Stimulated activated CD8-positive, alpha-beta memory T cell treated with anti-CD3 and anti-CD28 coated beads, Interleukin-2, amount 100 ng/mL, for 48 hours (primary cell): ENCODE measurements at places on chromosomes 4 and X.
A peak's percentile ranks its signal among the peaks of the same experiment; 100 is the strongest.

- DNase-seq = no peak
These were observed 1.4 kb upstream of the STBD1 start for GRCh38 chr4:76305033-76305687.

- no peak for DNase-seq
These were observed 28.7 kb downstream of the TMEM31 start for GRCh38 chrX:103739421-103739820.

GRCh38 chrX:74449322-74449936 is 28.1 kb downstream of the SLC16A2 start:
- peak; percentile 20 for DNase-seq

DNA sequence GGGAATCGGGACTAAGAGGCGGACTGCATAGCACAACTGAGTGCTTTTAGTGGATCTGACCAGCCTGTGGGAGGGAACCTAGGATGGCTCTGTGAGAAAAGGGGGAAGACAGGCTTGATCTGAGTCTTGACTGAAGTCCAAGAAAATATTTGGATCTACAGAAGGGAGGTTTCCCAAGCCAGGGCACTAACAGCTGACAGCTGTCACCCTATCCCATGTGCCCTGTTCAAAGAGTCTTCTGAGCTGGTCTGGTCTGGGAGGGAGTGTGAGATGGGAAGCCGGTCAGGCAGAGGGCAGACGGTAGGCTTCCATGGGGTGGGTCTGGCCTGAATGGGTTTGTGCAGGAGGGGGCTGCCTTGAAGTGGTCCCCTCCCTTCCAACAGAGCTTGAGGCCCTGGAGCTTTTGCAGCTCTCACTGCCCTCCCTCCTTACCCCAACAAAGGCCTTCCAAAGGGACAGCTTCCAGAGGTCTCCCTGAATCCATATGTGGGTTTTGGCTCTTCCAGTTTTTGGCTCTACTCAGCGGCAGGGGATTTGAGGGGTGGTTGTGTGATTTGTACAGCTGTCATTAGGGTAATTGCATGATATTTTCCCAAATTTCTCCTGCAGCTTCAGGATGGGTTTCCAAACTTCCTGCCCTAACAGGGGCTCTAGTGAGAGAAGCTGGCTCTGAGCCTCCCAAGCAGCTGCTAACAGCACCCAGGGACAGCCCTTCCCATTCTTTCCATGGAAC is 643.7 kb downstream of the BCOR start:
- DNase-seq = no peak

DNA sequence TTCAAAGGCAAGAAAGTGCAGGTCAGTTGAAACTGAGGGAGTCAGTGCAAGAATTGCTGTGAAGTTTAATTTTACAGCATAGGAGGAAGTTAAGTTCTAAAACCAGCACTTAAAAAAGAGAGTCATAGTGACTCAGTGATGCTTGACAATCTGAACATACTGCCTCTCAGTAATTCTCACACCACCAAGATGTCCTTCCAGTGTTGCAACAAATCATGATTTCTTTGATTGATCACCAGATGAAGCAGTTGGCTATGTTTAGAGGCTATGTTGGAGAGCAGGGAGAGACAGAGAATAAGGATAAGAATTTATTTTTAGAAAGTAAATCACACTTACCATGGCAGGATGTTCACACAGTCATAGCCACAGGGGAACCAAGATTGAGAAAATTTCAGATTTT is 13.2 kb downstream of the TRIM2 start:
- DNase-seq = no peak

GRCh38 chrX:53072418-53073114 is 9.6 kb upstream of the TSPYL2 start:
- no peak for DNase-seq

- no peak for DNase-seq
These were observed 45.2 kb downstream of the ADH5 start for GRCh38 chr4:99043346-99043745.

- DNase-seq = no peak
These were observed 29.5 kb downstream of the PRPS2 start for GRCh38 chrX:12820737-12821136.

DNA sequence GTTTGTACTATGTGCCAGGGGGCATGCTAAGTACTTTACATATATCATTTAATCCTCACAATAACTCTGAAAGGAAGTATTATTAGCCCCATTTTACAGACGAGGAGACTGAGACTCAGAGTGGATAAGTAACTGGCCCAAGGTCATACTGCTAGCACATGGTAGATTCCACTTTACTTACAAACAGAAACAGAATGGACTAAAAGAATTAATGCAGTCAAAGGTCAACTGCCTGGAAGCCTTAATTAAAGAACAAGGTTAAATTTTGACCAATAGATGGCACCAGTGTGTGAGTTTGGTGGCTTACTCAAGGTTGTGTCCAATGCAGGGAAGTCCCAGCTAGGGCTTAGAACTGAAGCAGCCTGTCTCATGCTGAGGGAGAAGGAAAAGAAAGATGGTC is 4.7 kb downstream of the RIPPLY1 start:
- no peak for DNase-seq

DNA sequence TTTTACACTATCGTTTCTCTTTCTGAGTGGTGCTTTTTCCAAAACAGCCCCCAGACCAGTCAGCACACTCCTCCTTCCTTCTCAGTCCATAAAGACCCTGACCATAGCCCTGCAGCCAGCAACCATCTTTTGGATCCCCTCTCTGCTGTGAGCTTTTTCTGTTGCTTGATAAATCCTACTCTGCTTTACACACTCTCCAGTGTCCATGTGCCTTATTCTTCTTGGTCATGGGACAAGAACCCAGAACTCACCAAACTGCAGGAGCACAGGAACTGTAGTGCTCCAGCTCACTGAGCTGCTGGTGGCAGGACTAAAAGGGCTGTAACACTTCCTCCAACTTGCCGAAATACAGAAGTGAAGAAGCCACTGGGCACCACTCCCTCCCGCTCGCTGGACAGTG is 32.5 kb downstream of the COX18 start:
- DNase-seq = no peak

- no peak for DNase-seq
These were observed 96.8 kb downstream of the MTMR1 start for GRCh38 chrX:150790021-150790420.

DNA sequence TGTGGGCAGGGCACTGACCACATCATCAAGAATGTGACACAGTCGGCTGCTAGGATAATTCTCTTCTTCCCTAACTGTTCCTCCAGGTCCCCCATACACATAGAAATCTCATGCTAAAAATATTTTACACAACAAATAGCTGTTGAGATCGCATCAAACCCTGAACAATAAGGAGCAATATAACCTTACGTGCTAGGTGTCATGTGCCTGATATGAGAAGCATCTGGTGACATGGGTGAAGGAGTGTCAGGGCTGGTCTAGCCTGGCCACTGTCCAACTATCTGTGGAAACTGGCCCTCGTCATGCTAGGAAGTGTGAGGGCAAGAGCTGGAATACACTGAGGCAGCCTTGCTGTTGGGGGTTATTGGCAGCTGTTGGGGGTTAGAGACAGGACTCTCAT is 167.3 kb upstream of the PGRMC2 start:
- no peak for DNase-seq

GRCh38 chr4:149955780-149956390 is 122.4 kb upstream of the DCLK2 start:
- no peak for DNase-seq

- no peak for DNase-seq
These were observed 64.3 kb downstream of the TASL start for GRCh38 chrX:30513284-30513683.

GRCh38 chr4:163090997-163091684 is 75.5 kb downstream of the NAF1 start:
- DNase-seq = no peak

- no peak for DNase-seq
These were observed 129.0 kb downstream of the SH2D1A start for GRCh38 chrX:124475358-124475757.

GRCh38 chr4:176548571-176548970 is 228.8 kb downstream of the SPCS3 start:
- no peak for DNase-seq

DNA sequence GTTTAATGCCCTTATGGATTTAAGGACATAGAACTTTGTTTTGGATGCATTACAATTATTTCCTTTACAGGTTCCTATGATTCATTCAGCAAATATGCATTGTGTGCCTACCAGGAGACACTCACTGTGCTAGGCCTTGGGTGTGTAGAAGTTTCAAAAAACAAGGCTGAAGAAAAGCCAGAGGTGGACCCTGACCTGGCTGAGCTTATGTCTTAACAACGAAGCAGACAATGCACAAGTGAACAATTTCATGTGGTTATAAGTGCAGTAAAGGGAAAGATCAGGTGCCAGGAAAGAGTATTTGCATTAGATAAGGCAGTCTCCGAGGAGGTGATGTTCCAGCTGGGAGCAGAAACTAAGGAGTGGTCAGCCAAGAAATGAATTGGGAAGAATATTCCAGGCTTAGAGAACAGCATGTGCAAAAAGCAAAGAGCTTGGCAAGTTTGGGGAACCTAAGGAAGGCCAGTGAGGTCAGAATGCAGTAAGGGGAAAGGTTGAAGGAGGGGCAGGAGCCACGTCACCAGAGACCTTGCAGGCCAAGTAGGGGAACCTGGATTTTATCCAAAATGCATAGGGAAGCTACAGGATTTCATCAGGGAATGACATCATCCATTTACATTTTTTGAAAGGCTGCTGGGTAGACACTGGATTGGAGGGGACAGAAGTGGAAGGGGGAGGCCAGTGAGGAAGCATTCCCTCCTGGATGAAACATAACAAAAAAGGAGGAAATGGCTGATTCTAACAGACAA is 193.6 kb downstream of the SOWAHB start:
- DNase-seq = no peak

- DNase-seq = no peak
These were observed 210.7 kb upstream of the PPP1R2C start for GRCh38 chrX:42988700-42989099.

DNA sequence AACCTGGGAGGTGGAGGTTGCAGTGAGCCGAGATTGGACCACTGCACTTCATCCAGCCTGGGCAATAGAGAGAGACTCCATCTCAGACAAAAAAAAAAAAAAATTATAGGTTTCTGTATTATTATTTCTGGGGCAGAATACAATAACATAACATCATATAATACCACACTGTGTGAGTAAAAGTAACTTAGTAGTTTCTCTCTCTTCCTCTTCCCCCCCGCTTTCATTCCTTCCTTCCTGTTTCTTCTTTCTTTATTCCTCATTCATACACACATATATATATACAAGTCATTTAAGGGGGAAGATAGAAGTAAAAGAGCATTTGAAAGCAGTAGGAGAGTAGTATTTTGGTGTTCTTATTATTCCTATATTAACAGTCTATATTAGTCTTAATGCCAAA is 55.9 kb upstream of the FHDC1 start:
- DNase-seq = no peak

- DNase-seq = no peak
These were observed 183.4 kb downstream of the SH2D1A start for GRCh38 chrX:124529786-124530185.

- no peak for DNase-seq
These were observed 257.4 kb upstream of the NOCT start for GRCh38 chr4:138758196-138758595.

- DNase-seq = no peak
These were observed 477.4 kb downstream of the ACTRT1 start for GRCh38 chrX:127574829-127575228.

GRCh38 chr4:176864238-176864637 is 71.5 kb upstream of the VEGFC start:
- no peak for DNase-seq

- DNase-seq = no peak
These were observed 90.1 kb upstream of the MAPK10 start for GRCh38 chr4:86449746-86450588.

GRCh38 chr4:117908306-117909207 is 125.7 kb upstream of the NDST3 start:
- DNase-seq = no peak

DNA sequence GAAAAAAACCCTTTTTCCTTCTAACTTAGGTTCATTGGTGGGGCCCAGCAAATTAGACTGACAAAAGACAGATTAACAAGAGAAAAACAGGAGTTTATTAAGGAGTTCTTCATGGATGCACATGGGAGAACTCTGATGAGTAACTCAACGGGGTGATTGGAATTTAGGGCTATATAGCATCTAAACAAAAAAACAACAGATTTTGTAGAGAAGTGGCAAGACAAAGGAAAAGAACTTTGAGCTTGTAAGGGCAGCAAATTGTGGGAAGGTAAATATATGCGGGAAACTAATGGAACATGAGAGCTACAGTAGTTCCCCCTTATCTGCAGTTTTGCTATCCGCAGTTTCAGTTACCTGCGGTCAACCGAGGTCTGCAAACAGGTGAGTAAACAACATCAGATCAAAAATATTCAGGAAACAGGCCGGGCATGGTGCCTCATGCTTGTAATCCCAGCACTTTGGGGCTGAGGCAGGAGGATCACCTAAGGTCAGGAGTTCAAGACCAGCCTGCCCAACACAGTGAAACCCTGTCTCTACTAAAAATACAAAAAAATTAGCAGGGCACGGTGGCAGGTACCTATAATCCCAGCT is 573.6 kb downstream of the ADGRL3 start:
- no peak for DNase-seq

GRCh38 chr4:125243789-125244397 is 70.9 kb upstream of the FAT4 start:
- DNase-seq = no peak

DNA sequence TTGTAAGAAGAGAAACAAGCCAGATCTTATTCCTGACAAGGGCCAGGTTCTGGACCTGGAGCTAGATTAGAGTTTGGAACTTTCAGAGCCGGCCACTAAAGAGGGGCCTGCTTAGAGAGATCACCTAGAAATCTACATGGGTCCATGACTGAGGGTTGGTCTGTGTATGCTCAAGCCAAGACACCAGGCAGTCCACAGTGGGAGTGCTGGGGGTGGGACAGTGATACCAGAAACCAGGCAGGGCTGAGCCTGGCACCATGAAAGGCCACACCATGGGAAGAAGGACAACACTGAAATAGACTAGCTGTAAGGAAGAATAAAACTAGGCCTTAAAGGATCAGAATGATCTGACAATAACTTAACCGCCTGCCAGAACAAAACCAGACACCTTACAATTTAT is 267.3 kb downstream of the ADAMTS3 start:
- no peak for DNase-seq

DNA sequence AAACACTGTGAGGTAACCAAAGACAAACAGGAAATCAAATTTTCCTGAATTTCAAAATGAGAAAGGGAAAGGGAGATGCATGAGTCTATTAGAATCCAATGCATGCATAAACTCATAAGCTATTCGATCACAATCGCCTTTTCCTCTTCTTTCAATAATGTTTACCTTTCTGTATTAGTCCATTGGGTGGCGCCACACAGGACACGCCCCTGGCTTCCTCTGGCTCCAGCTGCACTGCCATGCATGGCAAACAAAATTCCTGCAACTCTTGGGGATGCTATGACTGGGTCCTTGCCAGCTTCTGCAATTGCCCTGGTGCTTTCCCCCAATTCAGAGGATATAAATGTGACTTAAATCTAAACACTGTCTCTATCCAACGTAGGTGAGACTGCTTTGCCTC is 424.5 kb upstream of the PCDH7 start:
- DNase-seq = no peak

- DNase-seq = no peak
These were observed 5.5 kb upstream of the FAM47E start for GRCh38 chr4:76246025-76246424.
